Stimulated activated CD4-positive, alpha-beta T cell treated with anti-CD3 and anti-CD28 coated beads, TNF-alpha, amount 100 ng/mL, for 1 hour (primary cell): ENCODE measurements at places on chromosomes 3 and 15.

- no peak for DNase-seq
These were observed 16.1 kb upstream of the RARRES1 start for GRCh38 chr3:158748237-158748828.

GRCh38 chr15:80494351-80494751 lies 90.2 kb downstream of the ARNT2 start:
- no peak for DNase-seq

DNA sequence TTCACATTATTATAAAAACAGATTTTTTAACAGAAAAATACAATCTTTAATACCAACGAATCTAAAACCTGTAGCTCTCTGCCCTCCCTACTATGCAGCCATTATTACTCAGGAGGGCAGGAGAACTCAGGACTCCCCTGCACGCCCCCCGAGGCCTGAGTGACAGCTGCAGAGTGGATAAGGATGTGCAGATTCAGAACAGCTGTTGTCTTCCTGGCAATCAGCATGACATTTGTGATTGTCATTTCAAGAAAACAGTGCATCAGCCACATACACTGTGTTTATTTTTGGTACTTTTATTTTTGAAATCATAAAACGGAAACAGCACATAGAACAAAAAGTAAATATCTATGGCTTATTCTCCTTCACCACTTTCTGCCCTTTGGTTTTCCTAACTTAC lies 450.8 kb downstream of the OCA2 start:
- no peak for DNase-seq

GRCh38 chr3:80434366-80434765 lies 666.6 kb upstream of the ROBO1 start:
- DNase-seq, result no peak

DNA sequence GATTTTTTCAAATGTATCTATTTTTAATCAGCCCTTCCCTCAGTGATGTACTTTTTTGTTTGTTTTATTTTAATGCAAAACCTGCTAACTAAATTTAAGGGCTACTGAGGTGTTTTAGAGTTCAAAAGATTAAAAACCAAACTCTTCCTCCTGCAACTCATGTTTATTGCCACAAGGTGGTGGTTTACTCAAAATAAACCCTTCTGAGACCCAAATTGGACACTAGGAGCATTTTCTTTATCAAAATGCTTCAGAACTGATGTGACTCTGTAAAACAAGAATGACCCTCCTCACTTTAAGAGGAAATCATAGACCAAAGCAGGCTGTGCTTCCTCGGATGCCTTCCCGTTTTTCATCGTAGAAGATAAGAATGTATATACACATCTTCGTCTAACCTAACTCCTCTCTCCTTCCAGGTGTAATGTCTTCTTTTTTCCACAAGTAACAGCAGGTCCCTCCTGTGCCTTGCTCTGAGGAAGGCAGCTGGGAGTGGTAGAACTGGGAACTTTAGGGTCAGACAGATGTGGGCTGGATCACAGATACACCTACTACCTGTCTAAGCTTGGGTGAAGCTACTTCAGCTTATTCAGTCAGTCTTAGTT lies 2.9 kb upstream of the NME9 start:
- no peak for DNase-seq

DNA sequence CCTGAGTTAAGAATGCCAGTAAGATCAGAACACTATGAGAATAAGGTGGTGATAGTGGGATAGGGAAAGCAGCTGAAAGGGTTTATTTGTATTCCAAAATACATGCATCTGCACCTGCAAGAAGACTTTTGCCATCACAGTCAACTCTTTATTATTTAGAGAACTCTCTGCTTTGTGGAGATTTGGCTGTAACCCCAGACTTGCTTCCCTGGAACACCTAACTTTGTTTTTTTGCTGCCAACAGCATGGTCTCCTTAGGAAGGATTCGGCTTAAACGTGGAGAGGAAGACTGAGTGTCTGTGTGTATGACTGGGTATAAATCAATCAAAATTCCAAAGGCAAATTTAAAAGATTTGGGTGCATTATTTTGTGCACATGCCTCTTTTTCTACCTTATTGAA lies 21.6 kb upstream of the SLITRK3 start:
- DNase-seq, result no peak

- no peak for DNase-seq
These were observed 29.2 kb upstream of the PRICKLE2 start for GRCh38 chr3:64254443-64254842.

- DNase-seq, result no peak
These were observed 8.3 kb downstream of the SETD5 start for GRCh38 chr3:9405756-9406155.

GRCh38 chr3:5634411-5634810 lies 446.9 kb downstream of the EDEM1 start:
- no peak for DNase-seq

DNA sequence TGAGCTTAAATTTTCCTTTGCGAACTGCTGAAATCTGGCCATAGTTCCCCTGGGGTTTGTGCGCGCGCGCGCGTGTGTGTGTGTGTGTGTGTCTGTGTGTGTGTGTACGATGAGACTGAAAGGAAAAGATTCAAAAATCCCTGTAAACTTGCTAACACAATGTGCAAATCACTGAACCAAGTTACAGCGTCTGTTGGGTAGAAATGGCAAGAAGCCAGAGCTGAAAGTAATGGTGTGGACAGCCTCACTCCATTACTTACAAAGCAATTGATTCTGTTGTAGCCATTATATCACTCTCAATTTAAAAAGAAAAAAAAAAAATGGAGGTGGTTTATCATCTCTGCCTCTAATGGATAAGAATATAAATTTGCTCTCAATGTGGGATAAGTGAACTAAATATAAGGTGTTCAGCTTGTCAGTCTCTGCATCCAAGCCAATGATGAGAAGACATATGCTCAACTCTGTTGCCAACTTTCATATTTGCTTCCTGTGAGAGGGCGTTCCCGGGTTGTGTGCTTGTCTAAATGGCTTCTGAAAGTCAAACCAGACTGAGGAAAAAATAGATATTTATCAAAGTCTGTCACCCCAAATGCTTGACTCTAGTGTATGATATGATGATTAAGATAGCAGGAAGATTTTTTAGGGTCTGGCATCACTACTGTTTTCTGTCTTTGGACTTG lies 422.2 kb downstream of the ZNF385D start:
- DNase-seq, result no peak

- no peak for DNase-seq
These were observed 64.0 kb downstream of the USP13 start for GRCh38 chr3:179716811-179717210.

DNA sequence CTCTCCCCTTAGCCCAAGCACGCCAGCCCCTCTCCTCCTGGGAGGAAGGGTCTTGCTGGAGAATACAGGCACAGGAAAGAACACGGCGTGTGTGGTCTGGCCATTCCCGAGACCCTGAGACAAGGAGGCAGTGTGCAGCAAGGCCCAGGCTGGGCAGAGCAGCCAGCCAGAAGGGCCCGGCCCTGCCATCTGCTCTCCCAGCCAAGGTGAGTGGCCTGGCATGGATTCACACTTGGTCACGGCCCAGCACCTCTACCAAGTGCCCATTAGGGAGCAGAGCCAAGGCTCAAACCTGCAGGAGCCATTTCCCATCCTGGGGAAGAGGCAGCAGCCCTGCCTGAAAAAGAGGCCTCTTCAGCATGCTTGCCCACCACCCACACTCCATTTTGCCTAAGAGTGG lies 28.6 kb downstream of the MEGF11 start:
- no peak for DNase-seq

DNA sequence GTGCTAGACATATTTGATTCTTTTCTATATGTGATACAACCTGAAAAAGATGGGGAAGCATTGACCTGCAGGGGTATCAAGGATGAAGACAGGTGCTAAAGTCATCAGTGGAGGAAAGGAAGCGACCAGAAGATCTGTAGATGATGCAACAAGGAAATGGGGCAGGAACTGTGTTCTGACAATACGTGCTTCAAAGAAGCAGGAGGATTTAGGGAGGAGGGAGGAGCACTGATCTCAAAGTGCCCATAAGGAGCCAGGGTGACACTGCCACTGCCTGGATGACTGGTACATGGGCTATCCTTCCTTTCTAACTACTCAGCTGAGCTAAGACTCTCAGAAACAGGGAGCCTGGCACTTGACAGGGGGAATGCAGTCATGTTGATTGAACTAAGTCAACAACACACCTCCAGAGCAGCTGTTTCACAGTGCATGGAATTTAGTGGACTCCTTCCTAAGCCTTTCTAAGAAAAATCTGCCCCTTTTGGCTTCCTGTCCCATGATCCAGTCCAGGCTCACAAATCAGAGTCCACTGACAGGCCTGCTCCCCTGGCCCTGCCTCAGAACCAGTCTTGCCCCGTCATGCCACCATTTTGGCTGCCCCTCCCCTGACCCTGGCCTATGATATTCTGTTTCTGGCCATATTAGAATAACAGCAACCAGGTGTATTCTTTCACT lies 12.0 kb downstream of the LYSMD4 start:
- DNase-seq, result no peak
